Liver (tissue), 10 donors: ENCODE measurements at places on chromosomes 1 and 21. TPM values are rescaled to one million over a fixed set of nuclear protein-coding genes. Genes with fewer than 3 reads are reported as not detected.

Gene FOXD2
- 0.08 TPM for total RNA-seq

Gene PDC
- total RNA-seq, result not detected

Gene FLAD1
- total RNA-seq, result 20.2 TPM

Gene LCE3E
- not detected for total RNA-seq

Gene TTC39A
- 1.6 TPM for total RNA-seq

Gene OR2L2
- total RNA-seq, result not detected

Gene FCN3
- 146 TPM for total RNA-seq

Gene KIF2C
- total RNA-seq, result 0.17 TPM

Gene CFAP74
- under 0.01 TPM for total RNA-seq

Gene SERINC2
- 4.9 TPM for total RNA-seq

Gene TMEM240
- 0.14 TPM for total RNA-seq

Gene KPRP
- not detected for total RNA-seq

Gene PRPF38B
- total RNA-seq, result 11.0 TPM

Gene HMCN1
- total RNA-seq, result 6.8 TPM

Gene SLC44A3
- total RNA-seq, result 2.6 TPM

Gene BLZF1
- 11.9 TPM for total RNA-seq

Gene CTSE
- 32.8 TPM for total RNA-seq

Gene PCNX2
- 3.1 TPM for total RNA-seq

Gene KCNJ9
- not detected for total RNA-seq

Gene MYBPH
- not detected for total RNA-seq

Gene GNAT2
- total RNA-seq, result 0.17 TPM

Gene CRYBG2
- total RNA-seq, result under 0.01 TPM

Gene NT5C1A
- total RNA-seq, result not detected

Gene NCF2
- 15.1 TPM for total RNA-seq

Gene CRP
- 103 TPM for total RNA-seq

Gene NUDC
- total RNA-seq, result 18.2 TPM

Gene OPRD1
- not detected for total RNA-seq

Gene DNASE2B
- not detected for total RNA-seq

Gene MMEL1
- not detected for total RNA-seq

Gene RHBDL2
- total RNA-seq, result 0.14 TPM

Gene UBL4B
- total RNA-seq, result not detected

Gene SELE
- 0.09 TPM for total RNA-seq

Gene CLDN17
- not detected for total RNA-seq

Gene LAMB3
- 1.3 TPM for total RNA-seq

Gene NMNAT2
- 0.05 TPM for total RNA-seq

Gene RNF186
- 0.33 TPM for total RNA-seq

Gene RAB3B
- total RNA-seq, result 0.17 TPM

Gene CSMD2
- total RNA-seq, result 0.09 TPM
